Right atrium auricular region (tissue), 2 donors: ENCODE measurements at places on chromosomes 7 and 10. TPM values are rescaled to one million over a fixed set of nuclear protein-coding genes. Genes with fewer than 3 reads are reported as not detected.

TBXAS1 gene
- 4.6 TPM for total RNA-seq

FXYD4 gene
- total RNA-seq: not detected

GRCh38 chr10:61901829-61902444 lies 438 bp downstream of the ARID5B start:
- no peaks in the 10 kb centered on the region for H3K36me3 ChIP-seq
- H3K4me1 ChIP-seq: peaks cover 35% of the 10 kb centered on the region
- peak overlapping the region; percentile 76 for H3K4me3 ChIP-seq
- peak overlapping the region; percentile 95 for H3K27ac ChIP-seq

DNA sequence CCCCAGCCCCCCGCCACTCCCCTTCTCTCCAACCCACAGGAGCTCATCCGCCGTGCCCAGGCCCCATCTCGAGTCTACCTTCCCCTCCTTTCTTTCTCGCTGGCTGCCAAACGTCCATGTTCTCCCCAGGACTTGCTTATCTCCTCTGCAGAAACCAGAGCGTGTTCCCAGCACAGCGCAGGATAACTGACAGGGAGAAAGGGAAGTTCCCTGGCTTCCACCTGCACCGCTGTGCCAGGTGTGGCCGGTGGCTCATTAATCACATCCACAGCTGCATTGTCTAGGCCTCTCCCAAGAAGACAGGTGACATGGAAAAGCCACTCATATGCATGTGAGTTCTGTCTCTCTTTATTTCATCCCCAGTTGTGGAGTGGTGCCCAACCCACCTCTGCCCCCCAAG lies 113.2 kb downstream of the ITIH5 start:
- no peaks in the 10 kb centered on the region for H3K4me1 ChIP-seq
- DNase-seq: no peak
- no peak overlapping the region for H3K27ac ChIP-seq
- H3K27me3 ChIP-seq: no peaks in the 10 kb centered on the region
- no peaks in the 10 kb centered on the region for H3K36me3 ChIP-seq

DNA sequence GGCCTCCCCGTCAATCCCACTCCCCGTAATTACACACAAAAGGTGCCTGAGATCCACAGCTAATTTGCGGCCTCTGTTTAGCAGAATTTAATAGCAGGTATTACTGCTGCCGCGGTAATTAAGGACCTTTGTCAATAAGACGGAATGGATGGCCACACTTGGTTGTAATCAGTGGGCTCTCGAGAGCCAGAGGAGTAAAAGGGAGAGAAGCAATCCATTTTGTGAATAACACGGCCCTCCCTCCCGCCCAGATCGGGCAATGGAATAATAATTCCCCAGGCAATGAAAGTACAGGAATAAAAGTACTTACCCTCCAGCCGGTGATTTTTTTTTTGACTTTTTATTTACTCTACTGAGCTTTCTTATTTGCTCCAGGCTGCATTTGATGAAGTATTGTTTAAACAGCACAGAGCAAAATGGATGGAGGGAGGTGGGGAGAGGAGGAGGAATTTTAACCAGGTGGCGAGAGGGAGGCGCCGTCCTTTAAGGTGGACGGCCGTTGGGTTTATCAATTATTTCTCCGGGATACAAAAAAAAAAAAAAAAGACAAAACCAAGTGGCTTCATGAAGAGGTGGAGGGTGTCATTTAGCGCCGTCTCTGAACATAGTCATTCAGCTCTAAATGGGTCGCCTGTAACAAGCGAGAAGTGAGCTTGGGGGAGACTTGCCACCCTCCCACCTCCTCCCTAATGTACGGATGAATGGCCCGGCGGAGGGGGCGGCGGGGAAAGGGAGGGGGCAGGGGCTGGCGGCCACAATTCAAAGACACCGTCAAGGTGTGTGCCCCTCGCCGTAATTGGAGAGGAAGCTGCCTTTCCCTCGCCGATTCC lies 120.3 kb downstream of the BUB3 start:
- no peaks in the 10 kb centered on the region for H3K4me1 ChIP-seq
- no peak for DNase-seq
- H3K27me3 ChIP-seq: no peaks in the 10 kb centered on the region
- H3K27ac ChIP-seq: no peak overlapping the region
